Tibial nerve (tissue), 4 donors: ENCODE measurements at places on chromosomes 2 and 18. TPM values are rescaled to one million over a fixed set of nuclear protein-coding genes. Genes with fewer than 3 reads are reported as not detected.

DNA sequence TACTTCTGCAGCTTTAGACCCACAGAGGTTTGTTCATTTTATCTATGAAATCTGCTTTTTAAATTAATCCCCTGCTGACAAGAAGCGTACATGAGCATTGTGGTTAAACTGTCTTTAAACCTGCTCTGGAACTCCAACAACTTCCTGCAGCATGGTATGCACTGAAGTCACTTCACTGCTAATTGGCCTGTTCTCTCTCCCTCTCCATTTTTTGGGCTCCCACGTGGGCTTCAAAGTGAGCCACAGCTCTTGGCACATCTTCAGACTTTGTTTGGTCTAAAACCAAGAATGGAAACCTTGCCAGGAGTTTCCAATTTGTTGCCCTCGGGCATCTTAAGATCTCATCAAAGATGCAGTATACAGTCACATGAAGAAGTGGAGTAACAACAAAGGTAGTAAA lies 311.4 kb downstream of the LRRTM1 start:
- H3K4me3 ChIP-seq: no peak overlapping the region
- no peaks in the 10 kb centered on the region for H3K36me3 ChIP-seq
- H3K27me3 ChIP-seq: no peaks in the 10 kb centered on the region
- no peaks in the 10 kb centered on the region for H3K4me1 ChIP-seq
- no peak overlapping the region for H3K27ac ChIP-seq

GRCh38 chr2:22215517-22215916 lies 1091.7 kb downstream of the TDRD15 start:
- no peaks in the 10 kb centered on the region for H3K36me3 ChIP-seq
- no peak overlapping the region for H3K27ac ChIP-seq
- no peaks in the 10 kb centered on the region for H3K4me1 ChIP-seq

The RPL37A gene
- total RNA-seq: 2,228 TPM

- peak overlapping the region; percentile 80 for H3K27ac ChIP-seq
- no peaks in the 10 kb centered on the region for H3K36me3 ChIP-seq
- no peak for DNase-seq
- H3K4me3 ChIP-seq: peak overlapping the region; percentile 86
- H3K4me1 ChIP-seq: peaks cover 45% of the 10 kb centered on the region
These were observed 1.8 kb downstream of the LPIN1 start for GRCh38 chr2:11748018-11748860.

GRCh38 chr2:85433511-85434089 lies 15.1 kb downstream of the SH2D6 start:
- H3K4me1 ChIP-seq: peaks cover 4% of the 10 kb centered on the region
- no peaks in the 10 kb centered on the region for H3K27me3 ChIP-seq
- DNase-seq: peak; percentile 81

The SERPINB11 gene
- not detected for total RNA-seq

- no peak overlapping the region for H3K4me3 ChIP-seq
- no peaks in the 10 kb centered on the region for H3K27me3 ChIP-seq
- H3K27ac ChIP-seq: no peak overlapping the region
- DNase-seq: no peak
- H3K4me1 ChIP-seq: no peaks in the 10 kb centered on the region
- H3K36me3 ChIP-seq: peaks cover 5% of the 10 kb centered on the region
These were observed 27.0 kb upstream of the ST3GAL5 start for GRCh38 chr2:85915606-85916303.

The SCN3A gene
- total RNA-seq: 2.2 TPM

The MBOAT2 gene
- total RNA-seq: 42.9 TPM

- H3K4me3 ChIP-seq: no peak overlapping the region
- no peak for DNase-seq
- no peaks in the 10 kb centered on the region for H3K36me3 ChIP-seq
- no peaks in the 10 kb centered on the region for H3K4me1 ChIP-seq
- no peaks in the 10 kb centered on the region for H3K27me3 ChIP-seq
These were observed 19.6 kb downstream of the LDAH start for GRCh38 chr2:20803226-20803682.

DNA sequence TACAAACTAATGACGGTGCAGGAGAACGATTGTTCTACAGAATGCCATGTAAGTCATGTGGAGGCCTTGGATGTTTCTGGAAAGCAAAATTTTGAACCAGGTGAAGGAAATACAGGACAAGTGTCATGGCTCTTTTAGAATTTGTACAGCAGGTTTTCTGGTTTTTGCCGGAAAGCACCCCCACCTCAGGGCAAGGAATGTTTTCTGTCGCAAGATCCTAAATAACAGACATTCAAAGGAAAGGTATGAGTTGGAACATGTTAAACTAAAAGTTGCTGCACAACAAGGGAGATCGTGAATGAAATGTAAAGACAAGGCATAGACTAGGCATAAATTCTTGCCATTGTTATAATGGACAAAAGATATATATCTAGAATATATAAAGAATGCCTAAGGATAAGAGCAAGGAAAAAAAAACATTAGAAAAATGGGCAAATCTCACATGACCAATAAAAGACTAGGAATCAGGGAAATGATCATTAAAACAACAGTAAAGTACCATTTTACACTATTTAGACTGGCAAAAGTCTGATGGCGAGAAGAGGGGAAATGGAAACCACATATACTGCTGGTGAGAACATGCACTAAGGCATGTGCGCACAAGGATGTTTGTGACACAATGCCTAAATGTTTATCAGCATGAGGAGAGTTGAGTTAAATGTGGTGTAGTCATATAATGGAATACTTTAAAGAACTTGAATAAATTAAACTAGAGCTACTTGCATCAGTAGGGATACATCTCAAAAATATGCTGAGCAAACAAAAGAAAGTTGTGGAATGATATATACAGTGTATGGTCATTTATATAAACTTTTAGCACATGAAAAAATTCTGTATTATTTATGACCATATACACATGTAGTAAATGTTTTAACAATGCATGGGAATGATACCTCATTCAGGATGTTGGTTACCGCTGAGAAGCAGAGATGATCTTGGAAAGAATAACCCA lies 127.0 kb downstream of the EML6 start:
- no peaks in the 10 kb centered on the region for H3K27me3 ChIP-seq
- no peaks in the 10 kb centered on the region for H3K36me3 ChIP-seq
- no peak overlapping the region for H3K4me3 ChIP-seq
- H3K27ac ChIP-seq: no peak overlapping the region

DNA sequence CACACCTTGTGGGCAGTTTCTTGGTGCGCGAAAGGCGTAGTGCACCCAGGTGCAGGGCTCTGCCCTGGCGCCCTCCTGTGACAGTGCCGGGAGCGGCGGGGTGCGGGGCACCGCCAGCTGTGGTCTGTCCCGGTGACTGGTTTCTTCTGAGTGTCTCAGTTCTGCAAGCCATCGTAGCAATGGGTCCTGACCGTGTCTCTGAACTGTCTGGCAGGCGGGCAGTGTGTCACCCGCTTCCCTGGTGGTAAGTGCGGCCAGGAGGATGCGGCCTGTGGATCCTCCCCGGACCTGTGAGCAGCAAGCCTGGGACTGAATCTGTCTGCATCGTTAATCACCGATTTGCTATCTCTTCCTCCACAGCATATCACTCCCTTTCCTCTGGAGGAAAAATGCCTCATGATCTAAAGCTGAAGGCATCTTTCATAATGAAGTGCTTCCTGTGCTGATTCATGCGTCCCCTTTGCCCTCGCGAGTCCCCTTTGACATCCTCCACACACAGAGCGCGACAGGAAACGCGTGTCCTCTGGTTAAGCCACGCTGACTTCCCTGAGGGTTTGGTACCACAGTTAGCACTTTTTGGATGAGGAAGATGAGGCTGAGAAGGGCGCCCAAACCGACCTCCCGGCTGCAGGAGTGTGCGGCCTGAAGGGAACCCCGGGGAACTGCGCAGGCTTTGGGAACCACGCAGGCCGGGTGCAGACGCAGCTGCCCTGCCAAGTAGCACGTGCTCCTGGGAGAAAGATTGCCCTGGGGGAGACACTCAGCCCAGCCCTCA lies 416.0 kb upstream of the HS6ST1 start:
- no peaks in the 10 kb centered on the region for H3K36me3 ChIP-seq
- H3K27me3 ChIP-seq: no peaks in the 10 kb centered on the region
- peaks cover 31% of the 10 kb centered on the region for H3K4me1 ChIP-seq
- no peak for DNase-seq
- H3K4me3 ChIP-seq: no peak overlapping the region
- H3K27ac ChIP-seq: no peak overlapping the region

The CYP1B1 gene
- 181 TPM for total RNA-seq

DNA sequence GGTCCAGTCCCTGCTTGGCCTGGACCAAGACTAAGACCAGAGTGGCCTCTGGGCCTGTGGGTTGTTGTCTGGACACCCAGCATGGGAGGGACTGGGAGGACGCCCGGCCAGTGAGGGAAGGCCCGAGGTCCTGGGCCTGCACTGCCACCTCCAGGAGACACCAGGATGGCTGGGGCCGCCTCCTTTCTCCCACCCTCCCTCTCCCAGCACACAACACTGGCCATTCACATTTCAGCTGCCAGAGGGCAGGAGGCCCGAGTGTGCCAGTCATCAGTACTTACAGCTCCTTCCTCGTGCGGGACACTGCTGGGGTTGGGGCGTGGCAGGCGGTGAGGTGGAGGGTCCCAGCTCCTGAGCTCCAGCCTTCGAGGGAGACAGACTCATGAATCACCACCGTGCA lies 133.5 kb downstream of the ASB1 start:
- no peak overlapping the region for H3K27ac ChIP-seq
- no peak overlapping the region for H3K4me3 ChIP-seq
- no peaks in the 10 kb centered on the region for H3K4me1 ChIP-seq
- DNase-seq: no peak
- no peaks in the 10 kb centered on the region for H3K36me3 ChIP-seq

GRCh38 chr18:13269013-13269280 lies 50.4 kb downstream of the LDLRAD4 start:
- peaks cover 79% of the 10 kb centered on the region for H3K4me1 ChIP-seq
- H3K27ac ChIP-seq: peak overlapping the region; percentile 60
- no peak for DNase-seq
- no peak overlapping the region for H3K4me3 ChIP-seq

The NMUR1 gene
- total RNA-seq: not detected

GRCh38 chr18:54829856-54830255 lies 1.6 kb downstream of the RAB27B start:
- no peak for DNase-seq
- no peak overlapping the region for H3K27ac ChIP-seq
- no peak overlapping the region for H3K4me3 ChIP-seq
- no peaks in the 10 kb centered on the region for H3K27me3 ChIP-seq

- H3K4me1 ChIP-seq: no peaks in the 10 kb centered on the region
- no peaks in the 10 kb centered on the region for H3K27me3 ChIP-seq
- no peak overlapping the region for H3K27ac ChIP-seq
- H3K4me3 ChIP-seq: no peak overlapping the region
These were observed 166.1 kb downstream of the CLIP4 start for GRCh38 chr2:29281086-29281915.

The NEB gene
- total RNA-seq: 1.4 TPM

DNA sequence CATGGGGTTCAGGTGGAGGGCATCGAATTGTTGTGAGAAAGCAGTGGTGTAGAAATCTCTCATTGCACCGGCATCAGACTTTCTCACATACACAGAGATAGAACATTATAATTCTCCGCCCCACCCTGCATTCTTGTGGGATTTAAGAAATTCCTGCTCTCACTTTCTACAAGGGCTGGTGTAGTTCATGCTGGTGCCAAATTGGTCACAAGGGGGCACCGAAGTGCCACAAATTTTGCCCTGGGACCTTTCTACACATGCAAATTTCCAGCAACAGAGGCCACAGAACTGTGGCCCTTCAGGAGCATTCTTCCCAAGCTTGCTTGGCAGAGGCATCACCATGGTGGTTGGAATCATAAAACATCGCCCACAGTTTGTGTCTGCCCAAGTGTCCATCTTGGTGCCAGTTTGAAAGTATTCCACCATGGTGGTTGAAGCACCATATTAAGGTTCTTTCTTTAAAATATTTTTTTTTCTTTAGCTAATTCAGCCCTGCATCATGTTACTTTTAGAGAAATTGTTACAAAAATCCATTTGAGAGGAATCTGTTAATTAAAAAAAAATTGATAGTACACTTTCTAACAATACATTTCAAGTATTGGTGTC lies 521.2 kb upstream of the FANCL start:
- H3K4me1 ChIP-seq: no peaks in the 10 kb centered on the region
- no peak overlapping the region for H3K27ac ChIP-seq
- no peak overlapping the region for H3K4me3 ChIP-seq
- no peaks in the 10 kb centered on the region for H3K27me3 ChIP-seq

The G6PC2 gene
- not detected for total RNA-seq

The KLHL30 gene
- 1.5 TPM for total RNA-seq

DNA sequence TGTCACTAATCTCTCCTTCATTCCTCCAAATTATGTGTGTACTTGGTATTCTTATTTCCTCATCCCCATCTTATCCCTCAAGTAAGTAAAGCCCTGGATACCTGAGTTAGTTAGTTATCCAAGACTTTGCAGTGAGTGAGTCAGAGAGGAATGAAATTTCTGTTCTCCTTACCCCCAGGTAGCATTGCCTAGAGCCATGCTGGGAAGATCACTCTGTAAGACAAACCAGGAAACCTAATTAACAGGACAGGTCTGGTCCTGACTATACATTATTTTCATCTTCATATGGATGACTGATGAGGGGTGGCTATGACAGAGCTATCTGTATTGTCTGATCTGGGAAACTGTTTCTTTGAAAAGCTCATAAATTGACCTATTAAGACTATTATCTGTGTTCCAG lies 55.0 kb upstream of the ITGA6 start:
- no peak overlapping the region for H3K4me3 ChIP-seq
- H3K27me3 ChIP-seq: no peaks in the 10 kb centered on the region
- H3K36me3 ChIP-seq: no peaks in the 10 kb centered on the region
- no peak for DNase-seq

- H3K36me3 ChIP-seq: no peaks in the 10 kb centered on the region
- no peak overlapping the region for H3K4me3 ChIP-seq
- no peak overlapping the region for H3K27ac ChIP-seq
- H3K27me3 ChIP-seq: no peaks in the 10 kb centered on the region
- peaks cover 4% of the 10 kb centered on the region for H3K4me1 ChIP-seq
- no peak for DNase-seq
These were observed 90.4 kb downstream of the NUP35 start for GRCh38 chr2:183214680-183215079.

- H3K27me3 ChIP-seq: no peaks in the 10 kb centered on the region
- no peak overlapping the region for H3K27ac ChIP-seq
- H3K4me1 ChIP-seq: no peaks in the 10 kb centered on the region
- H3K36me3 ChIP-seq: no peaks in the 10 kb centered on the region
- DNase-seq: no peak
These were observed 466.9 kb upstream of the CELF4 start for GRCh38 chr18:38032516-38032915.

The STARD6 gene
- not detected for total RNA-seq

- no peaks in the 10 kb centered on the region for H3K4me1 ChIP-seq
- no peak overlapping the region for H3K27ac ChIP-seq
- H3K36me3 ChIP-seq: no peaks in the 10 kb centered on the region
- no peak for DNase-seq
These were observed 35.8 kb downstream of the MSH6 start for GRCh38 chr2:47818777-47819176.

DNA sequence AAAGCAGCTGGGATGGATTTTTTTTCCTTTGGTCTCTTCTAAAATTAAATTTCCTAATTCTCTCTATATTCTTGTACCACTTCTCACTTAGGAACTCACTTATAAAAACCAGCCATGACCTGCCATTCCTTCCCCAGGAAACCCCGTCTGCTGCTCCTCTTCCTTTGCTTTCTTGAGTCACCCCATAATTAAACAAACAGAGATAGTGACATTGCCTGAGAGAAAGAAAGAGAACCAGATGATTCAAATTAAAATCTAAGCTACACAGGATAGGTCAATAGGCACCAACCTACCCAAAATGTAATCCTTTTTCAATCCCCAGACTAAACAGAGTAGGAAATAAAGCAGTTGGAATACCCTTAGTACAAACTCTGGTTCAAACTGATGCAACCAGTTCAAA lies 9.7 kb downstream of the STK39 start:
- H3K4me3 ChIP-seq: no peak overlapping the region
- no peaks in the 10 kb centered on the region for H3K36me3 ChIP-seq
- no peaks in the 10 kb centered on the region for H3K4me1 ChIP-seq
- H3K27ac ChIP-seq: no peak overlapping the region
- no peaks in the 10 kb centered on the region for H3K27me3 ChIP-seq

The ASB18 gene
- not detected for total RNA-seq
